ENCODE measurements at places on chromosomes 3 and 15.

GRCh38 chr15:42499858-42500609 is 4.6 kb downstream of the SNAP23 start:
- DNase-seq: no peak

DNA sequence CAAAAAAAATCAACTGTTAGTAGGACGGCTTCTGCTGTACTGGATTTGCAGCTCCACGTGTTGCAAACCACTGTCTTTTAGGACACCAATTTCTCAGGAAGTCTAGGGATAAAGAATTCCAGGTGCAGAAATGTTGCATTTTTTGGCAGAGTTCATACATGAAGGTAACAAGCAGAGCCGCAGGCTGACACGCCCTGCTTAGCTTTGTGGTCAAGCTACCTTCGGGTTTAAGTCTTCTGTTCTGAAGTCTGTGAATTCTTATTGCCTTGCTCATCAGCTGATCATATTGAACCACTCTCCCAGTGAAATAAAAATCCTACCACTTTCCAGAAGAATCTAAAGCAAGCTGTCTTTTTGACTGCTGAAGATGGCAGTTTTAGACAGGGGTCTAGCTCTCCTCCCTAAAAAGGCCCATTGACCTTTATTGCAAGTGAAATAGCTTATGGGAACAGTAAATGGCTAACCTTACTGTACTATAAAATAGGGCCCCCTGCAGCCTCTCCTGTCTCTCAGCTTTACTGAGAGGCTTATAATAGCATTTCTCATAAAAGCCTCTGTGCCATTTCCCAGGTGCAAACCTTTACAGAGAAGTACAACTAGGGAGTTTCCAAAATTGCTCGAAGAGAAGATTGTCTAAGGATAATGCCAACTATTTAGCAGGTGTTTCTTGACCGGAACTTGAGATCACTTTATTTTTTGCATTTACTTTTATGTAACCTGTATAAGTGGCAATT is 262.2 kb upstream of the IL12A start:
- no peak for DNase-seq

- no peak for DNase-seq
These were observed 28.5 kb upstream of the PDE8A start for GRCh38 chr15:84953136-84953535.

DNA sequence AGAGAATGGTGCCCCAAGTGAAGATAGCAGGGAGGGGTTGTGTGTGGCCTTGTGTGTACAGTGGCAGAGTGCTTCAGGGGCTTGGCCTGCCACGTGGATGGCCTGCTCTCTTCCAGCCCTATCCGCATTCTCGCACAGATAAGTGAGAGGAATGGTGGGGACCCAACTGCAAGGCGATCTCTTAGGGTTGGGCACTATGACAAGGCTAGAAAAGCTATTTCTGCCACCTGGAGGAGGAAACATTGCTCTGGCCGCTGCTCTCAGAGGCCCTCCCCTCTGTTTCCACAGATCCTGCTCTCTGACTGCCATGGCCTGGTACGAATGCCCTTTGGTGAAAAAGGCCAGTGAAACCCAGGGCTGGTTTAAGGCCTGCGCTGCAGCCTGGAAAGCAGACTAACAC is 20.6 kb downstream of the EEFSEC start:
- no peak for DNase-seq

DNA sequence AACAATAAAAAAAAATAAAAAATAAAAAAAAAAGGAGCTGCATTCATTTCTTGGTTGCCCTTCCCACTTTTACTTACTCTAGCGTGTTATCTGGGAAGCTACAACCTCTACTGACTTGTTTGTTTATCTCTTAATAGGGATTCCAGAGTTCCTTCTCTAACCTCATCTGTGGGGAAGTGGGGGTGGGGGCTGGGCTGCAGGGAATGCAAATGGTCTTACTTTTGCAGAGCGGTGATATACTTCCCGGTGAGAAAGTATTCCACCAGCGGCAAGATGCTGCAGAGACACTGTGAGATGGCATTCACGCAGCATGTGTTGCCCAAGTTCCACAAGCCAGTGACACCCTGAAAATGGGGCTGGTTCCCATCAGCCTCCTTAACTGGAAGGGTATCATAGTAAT is 2.1 kb downstream of the USP50 start:
- DNase-seq: peak; percentile 10

GRCh38 chr15:20272422-20273184 is 269.0 kb downstream of the GOLGA6L6 start:
- DNase-seq: peak; percentile 26

DNA sequence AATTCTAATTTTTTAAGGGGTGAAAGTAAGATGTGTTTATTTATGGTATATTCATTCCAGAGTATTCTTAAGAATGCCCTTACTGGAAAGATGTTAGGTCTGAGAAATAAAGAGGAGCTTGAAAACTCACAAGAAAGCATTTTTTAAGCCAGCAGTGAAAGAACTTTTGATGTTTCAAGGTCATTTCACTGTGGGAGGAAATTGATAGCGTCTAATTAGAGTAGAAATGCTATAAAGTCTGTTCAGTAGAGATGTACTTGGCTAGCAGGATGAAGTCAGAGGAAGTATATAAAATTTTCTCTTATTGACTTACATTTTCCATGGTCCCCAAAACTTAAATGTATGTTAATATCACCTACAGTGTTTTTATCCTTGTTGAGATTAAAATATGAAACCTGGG is 354.6 kb downstream of the CNTN6 start:
- no peak for DNase-seq

- no peak for DNase-seq
These were observed 337.2 kb downstream of the ZBTB20 start for GRCh38 chr3:114809668-114810413.

DNA sequence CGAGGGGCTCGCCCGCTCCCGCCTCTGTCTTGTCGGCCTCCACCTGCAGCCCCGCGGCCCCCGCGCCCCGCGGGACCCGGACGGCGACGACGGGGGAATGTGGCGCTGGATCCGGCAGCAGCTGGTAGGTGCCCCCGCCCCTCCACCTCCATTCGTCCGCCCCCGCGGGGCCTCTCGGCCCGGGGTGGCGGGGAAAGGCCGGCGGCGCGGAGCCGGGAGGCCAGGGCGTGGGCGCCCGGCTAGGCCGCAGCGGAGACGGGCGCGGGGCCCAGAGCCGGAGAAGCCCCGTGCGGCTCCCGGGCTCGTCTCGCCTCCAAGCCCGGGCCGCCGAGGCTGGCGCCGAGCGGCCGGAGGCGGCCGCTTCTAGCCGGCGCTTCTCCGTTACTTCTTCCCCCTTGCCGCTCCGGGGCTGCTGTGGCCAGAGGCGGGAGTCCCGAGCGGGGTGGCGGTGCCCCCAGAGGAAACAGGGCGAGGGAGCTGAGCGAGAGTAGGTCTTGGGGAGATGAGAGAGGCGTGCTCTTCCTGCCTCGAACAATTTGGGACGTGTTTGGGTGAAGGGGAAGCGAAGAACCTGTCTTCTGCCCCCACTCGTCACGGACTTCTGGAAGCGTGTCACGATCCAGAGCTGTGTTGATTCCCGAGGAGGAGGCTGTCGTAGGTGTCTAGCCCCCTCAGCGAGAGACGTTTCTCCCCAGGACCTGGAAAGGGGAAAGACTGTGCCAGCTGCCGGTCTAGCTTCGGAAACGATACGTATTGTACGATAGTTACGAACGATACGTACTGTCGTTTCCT is 555 bp downstream of the ATP11B start:
- peak; percentile 73 for DNase-seq

DNA sequence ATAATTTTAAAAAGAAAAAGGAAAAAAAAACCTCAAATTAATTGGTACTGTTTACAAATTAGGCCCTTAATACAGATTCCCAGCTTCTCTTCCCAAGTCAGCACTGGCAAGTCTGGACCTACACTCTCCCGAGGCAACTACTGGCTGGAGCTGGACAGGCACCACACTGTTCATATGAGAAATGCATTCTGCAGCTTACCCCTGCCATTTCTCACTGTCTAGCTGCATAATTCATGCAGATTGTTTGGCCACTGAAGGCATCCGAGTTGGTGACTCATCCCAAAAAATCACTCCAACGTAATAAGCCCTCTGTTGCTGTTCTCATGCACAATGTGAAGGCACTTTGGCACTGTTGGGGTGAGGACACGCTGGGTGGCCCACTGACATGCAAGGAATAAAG is 45.3 kb downstream of the ROPN1B start:
- no peak for DNase-seq

- no peak for DNase-seq
These were observed 66.0 kb downstream of the STAC start for GRCh38 chr3:36446276-36446675.

GRCh38 chr3:48951764-48952163 is 33.1 kb downstream of the ARIH2 start:
- DNase-seq: no peak

GRCh38 chr3:71447803-71448202 is 135.7 kb downstream of the FOXP1 start:
- no peak for DNase-seq

- no peak for DNase-seq
These were observed 5.2 kb downstream of the TLE3 start for GRCh38 chr15:70092464-70093027.

DNA sequence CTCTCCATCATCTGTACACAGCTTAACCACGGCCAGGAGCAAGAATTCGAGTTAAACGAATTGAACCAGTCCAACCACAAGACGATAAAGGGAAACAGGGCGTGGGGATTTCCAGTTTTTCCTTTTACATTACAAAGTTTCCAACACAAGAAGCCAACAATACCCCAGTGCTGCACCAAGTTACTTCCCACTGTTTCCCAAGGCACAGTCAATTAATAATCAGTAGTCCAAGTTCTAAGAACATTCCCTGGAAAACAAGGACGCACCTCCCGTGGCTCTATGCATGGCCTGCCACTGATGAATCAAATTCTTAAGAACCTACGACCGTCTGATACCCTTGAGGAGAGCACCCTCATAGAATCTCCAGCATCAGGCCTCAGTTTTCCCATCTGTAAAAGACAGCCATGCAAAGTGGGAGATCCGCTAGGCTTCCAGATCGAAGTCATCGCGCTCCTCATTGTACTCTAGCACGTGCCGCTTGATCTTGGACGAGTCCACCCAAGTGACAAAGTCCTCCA is 774 bp downstream of the IMP3 start:
- no peak for DNase-seq

- no peak for DNase-seq
These were observed 49.6 kb downstream of the CHD2 start for GRCh38 chr15:92949604-92950249.

DNA sequence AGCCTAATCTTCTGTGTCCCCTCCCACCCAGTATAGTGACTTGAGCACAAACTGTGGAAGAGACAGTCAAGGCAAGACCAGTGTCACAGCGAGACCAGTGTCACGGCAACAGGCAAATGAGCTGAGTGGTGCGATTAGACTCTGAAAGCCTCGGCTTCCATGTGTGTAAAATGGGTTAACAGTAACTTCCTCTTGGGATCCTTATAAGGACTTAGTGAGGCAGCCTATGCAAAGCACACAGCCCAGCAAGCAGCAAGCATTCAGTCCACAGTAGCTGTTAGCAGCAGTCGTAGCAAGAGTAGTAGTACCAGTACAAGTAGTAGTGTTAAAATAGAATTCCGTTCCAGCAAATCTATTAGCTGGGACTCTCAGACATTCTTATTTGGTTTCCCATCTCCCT is 334.1 kb downstream of the GABRB3 start:
- no peak for DNase-seq

DNA sequence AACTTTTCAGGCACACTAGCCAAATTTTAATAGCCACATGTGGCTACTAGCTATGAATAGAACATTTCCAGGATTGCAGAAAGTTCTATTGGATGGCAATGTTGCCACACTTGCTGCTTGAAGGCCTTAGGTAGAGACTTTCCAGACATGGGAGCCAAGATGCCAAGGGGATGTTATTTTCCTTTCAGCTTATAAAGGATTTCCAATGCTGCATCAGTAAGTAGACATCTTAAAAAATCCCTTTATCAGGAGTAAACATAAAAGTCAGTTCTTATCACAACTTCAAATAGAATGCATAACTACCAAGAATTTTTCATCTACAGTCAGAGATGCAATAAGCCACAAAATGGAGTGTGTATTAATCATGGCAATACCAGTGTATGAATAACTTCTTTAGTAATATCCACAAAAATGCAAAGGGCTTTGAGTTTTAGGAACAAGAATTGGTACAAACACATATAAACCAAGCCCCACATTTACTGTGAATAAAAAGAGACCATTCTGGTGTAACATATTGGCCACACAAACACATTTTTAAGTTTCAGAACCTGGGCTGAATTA is 457.1 kb upstream of the ADAMTS9 start:
- DNase-seq: no peak

DNA sequence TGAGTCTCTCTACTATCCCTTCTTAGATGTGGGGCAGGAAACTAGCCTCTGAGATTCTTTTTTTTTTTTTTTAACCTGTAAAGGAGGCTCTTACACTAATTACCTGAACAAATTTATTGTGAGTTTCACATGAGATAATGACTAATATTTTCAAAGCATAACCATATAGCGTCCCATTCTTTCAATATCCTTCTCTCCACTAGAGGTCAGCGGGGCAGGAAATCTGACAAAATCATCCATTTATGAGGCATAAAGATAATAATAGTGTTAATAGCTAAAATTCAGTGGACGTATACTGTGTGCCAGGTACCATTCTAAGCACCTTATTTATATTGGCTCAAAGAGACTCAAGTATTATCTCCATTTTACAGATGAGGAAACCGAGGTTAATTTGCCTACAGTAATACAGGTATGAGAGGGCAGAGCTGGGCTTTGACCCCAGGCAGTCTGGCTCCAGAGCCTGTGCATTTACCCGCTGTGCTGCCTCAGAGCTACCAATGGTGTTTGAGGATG is 16.3 kb upstream of the SMAD6 start:
- DNase-seq: no peak

GRCh38 chr3:135447483-135447882 is 518.0 kb upstream of the PPP2R3A start:
- no peak for DNase-seq

DNA sequence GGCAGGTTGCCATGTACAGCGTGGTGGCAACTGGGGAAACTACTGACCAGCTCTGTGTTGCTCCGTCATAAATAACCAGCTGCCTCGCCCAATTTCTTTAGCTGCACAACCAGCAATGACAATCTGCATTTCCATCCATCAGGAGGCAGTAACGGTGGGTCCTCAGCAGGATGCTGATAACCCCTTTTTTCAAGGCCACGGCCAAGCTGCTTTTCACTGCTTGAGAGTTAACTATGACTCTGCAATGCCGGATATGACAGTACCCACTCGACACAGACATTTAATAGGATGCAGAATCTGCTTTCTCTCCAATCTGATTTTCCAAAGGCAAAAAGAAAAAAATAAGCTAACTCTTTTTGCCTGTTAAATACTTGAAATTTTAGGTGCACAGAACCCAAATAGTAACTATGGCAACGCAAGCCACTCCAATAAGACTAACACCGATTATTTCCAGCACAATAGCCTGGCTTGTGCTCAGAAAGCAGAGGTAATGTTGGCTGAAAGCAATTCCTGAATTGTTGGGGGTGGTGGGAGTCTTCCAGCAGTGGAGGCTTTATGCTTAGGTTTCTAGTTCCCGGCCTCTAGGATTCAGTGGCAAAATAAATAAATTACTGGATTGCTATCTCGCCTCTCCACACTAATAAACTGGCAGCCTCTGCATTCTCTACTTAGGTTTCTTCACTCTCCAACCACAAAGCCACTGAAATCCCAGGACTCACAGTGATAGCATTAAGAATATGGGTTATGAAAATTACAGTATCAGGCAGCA is 31.2 kb upstream of the SRGAP3 start:
- peak; percentile 19 for DNase-seq
